ENCODE measurements at places on chromosomes 3 and 15.

DNA sequence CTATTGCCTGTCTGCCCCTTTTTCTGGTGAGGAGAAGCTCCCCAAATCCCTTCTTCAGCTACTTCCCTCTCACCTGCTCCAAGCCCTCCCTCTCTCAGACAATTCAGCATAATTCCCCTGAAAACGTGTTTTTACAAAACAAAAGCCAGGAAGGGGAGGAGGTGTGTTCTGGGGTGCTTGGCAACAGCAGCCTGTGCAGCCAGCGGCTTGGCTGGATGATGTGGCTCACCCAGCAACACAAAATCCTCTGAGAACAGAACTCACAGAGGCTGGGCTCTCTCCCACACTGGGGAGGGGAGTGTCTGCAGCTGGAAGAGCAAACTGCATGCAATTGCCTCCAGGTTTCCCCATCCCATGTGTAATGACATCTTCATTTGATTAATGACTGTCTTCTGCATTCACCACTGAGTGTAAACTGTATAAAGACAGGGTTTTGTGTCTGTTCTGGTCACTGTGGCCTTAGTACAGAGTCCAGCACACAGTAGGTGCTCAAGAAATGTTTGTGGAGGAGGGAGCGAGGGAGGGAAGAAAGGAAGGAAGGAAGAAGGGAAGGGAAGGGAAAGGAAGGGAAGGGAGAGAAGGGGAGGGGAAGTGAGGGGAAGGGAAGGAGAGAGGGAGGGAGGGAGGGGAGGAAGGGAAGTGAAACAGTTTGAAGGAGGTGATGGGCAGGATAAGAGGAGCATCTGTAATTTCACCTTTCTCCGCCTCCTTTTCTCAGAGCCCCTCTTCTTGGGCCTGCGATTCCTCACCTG lies 70.1 kb upstream of the GLCE start:
- DNase-seq = no peak

DNA sequence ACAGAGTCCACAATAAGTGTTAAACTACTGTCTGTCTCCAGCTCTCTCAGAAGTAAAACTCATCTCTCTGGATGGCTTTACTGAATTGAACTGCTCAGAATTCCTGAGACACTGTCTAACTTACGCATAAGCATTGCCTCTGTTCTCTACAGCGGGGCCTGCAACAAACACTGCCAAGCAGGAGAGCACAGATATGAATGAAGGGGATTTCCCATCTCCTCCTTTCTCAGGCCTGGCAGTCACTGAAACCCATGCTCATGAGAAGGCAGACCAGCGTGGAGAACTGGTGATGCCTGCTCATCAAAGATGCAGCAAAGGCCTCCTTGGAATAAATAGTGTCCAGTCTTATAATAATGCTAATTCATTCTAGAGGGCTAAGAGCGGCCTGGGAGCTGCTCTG lies 10.3 kb downstream of the RASGRP1 start:
- no peak for DNase-seq

DNA sequence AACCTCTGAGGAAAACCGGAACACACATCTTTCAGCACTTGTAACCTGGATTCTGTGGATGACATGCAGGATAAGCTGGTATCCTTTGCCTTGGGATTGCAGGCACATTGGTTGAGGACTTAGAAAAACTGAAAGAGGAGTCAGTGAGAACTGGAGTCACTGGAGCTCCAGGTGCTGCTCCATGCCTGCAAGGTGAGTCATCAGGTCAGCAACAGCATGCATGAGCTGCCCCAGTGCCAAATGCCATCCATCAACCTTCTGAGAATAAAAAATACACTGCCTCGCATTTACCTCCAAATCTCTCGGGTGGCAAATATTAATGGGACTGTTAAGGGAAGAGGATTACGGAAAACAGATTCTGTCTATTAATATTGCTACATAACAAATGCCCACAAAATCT lies 729.1 kb downstream of the NTRK3 start:
- DNase-seq = no peak

DNA sequence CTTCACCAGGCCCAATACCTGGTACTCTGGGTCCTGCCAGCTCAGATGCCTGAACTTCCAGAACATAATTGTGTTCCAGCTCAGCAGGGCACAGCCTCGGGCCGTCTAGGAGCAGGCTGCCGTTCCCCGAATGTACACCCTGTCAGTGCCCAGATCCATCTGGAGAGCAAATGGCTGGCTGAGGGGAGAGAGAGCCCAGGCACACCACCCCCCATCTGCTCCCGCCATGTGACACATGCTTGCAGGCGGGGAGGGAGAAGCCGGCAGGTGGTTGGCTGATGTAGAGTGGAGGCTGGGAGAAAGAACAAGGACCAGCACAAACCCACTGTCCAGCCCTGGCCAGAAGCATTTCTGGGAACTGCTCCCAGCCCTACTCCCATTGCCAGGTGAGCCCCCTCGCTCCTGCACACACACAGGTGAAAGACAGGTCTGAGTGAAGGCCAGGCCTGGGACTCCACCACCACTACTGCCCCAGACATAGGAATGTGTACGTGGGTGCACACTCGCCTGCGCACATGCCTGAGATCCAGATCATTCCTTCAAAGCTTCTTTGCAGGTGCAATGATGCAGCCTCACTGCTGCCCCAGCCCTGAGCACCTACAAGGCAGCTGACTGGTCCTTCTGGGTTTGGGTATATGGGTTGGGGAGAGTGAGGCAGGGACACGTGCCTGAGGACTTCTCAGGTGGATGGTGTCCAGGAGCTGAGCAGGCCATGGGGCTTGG lies 53.5 kb downstream of the SEMA5B start:
- no peak for DNase-seq

DNA sequence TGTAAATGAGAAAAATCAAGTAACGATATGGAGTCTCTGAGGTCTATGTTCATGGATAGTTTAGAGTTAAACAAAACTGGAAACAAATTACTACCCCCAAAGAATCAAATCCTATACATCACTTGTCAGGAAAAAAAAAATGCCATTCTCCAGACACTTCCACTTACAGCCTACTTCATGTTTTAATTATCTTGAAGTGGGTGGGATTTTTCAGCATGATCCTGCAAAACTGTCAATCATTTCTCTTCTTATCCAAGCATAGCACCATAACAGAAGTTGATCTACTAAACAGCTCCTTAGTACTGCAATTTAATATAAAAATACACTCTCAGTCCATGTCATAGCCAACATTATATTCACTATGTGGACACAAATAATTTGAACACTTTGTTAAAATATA lies 833.9 kb downstream of the TUSC7 start:
- no peak for DNase-seq

DNA sequence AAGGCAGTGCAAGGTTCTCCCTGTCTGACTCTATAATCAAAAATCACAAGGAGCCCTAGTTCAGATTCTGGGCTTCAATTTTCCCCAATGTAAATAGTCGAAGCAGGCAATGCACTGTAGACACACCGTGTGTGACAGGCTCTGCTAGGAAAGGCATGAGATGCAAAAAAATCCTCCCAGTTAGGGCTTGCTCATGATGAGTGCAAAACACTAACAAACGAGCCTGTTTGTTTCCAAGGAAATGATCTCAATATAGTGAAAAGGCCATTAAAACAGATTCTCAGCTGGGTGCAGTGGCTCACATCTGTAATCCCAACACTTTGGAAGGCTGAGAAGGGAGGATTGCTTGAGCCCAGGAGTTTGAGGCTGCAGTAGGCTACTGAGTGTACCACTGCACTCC lies 55.7 kb downstream of the UMPS start:
- DNase-seq = no peak

- no peak for DNase-seq
These were observed 58.6 kb downstream of the SPSB4 start for GRCh38 chr3:141109751-141110150.

DNA sequence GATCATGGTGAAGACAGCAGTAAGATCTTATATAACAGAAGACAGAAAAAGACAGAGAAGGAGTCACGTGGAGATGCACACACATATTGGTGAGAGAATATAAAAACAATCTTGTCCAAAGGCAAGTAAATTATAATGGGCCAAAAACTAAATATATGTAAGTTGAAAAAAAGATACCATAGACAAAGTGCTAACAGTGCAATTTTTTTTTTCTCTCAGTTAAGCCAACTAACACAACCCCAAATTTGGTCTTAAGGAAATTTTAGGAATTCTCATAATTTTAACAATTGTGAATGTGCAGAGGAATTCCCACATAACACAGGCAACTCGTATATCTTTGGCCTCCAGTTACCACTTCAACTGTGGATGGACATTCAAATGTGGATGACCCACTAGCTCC lies 432.2 kb downstream of the SOX2 start:
- no peak for DNase-seq

- DNase-seq = no peak
These were observed 47.6 kb downstream of the EFHB start for GRCh38 chr3:19886404-19886803.

DNA sequence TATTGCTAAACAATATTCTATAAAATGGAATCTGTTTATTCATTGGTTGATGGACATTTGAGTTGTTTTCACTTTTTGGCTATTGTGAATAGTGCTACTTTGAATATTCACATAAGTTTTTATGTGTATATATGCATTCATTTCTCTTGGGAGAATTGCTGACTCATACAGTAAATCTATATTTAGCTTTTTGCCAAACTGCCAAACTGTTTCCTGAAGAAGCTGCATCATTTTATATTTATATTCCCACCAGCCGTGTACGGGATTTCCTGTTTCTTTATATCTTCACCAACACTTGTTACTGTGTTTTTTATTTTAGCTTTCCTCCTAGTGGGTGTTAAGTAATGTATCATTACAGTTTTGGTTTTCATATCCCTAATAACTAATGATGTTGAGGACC lies 12.5 kb upstream of the TCAIM start:
- DNase-seq = no peak

- DNase-seq = no peak
These were observed 64.3 kb downstream of the LEO1 start for GRCh38 chr15:51907136-51907862.

GRCh38 chr15:57732526-57733331 lies 26.2 kb downstream of the POLR2M start:
- DNase-seq = peak; percentile 4

GRCh38 chr3:193974671-193975535 lies 161.0 kb upstream of the HES1 start:
- no peak for DNase-seq

- no peak for DNase-seq
These were observed 97.1 kb downstream of the CEMIP start for GRCh38 chr15:80876348-80876674.

Measured in CD4-positive, alpha-beta T cell treated with Interleukin-1 beta for 1 hour (primary cell).